HL-60 (cell line): ENCODE measurements at places on chromosomes 16 and 17.
A peak's percentile ranks its signal among the peaks of the same experiment; 100 is the strongest.

- no peak for DNase-seq
Measured at GRCh38 chr16:74738113-74738541, 36.5 kb downstream of the FA2H start.

DNA sequence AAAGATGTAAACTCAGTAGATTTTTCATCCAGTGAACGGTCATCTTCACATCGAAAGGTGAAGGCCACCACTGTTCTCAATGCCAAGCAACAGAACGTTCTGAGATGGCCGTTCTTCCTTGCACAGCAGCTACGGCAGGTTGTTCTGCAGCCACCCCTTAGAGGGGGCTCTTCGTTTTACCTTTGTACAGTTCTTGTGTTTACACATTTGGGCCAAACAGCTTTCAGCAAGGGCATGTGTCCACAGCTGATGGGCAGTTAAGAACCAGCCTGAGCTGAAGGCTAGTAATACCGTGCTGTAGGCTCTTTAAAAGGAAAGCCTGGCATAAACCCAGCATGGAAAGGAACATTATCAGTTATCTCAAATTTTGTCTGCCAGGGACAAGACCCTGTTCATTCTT is 15.9 kb downstream of the PLD6 start:
- no peak for DNase-seq

DNA sequence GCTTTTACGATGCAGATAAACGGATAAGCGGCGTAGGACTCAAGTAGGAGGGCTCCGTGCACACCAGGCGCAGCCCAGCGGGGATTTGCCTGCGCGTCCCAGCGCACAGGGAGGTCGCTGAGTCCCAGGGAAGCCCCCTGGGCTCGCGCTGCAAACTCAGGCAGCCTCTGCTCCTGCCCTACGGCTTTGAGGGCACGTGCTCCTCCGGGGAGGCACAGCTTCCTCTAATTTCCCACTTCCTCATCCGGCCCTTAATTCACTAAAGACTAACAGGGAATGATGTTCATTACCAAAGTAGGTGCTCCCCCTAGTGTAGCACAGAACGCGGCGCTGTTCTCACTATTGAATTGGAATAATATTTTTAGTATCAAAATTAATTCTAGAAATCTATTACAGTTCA is 825.4 kb downstream of the KCNJ18 start:
- DNase-seq = peak; percentile 29

- DNase-seq = no peak
Measured at GRCh38 chr17:76612977-76613851, 27.6 kb upstream of the ST6GALNAC2 start.

- DNase-seq = no peak
Measured at GRCh38 chr16:30096862-30097563, 1.0 kb upstream of the YPEL3 start.

- DNase-seq = no peak
Measured at GRCh38 chr16:81646561-81646960, 132.5 kb upstream of the PLCG2 start.

DNA sequence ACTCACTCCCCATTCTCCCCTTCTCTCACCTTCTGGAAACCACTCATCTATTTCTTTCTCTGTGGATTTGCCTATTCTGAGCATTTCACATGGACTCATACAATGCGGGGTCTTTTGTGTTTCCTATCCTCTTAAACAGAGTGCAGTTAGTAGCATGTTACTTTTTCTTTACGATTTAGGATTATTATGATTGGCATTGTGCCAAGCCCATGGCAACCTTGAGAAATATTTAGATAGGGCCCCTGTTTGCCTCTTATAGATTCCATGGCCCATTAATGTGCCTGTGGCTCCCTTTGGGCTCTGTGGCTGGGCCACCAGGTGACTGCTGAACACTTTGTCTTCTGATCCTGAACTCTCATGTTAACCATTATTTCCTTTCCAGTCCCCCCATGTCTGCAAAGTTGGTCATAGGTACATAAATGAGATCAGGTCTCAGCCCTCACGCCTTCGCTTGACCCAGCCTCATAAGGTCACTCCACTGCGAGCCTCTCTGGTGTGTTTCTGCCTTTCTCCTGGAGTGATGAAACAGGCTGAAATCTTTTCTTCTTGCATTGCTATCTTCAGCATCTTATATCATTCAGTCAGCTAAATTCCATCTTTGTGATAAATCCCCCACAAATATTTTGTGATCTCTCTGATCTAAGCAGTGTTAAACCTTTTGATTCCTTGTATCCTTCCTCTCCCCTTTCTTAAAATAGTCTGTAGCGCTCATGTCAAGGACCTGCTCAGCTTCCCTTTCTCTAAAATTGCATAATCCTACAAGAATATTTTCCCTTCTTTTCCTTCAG is 44.0 kb downstream of the MYH3 start:
- no peak for DNase-seq

- DNase-seq = no peak
Measured at GRCh38 chr17:68205808-68206720, 41.8 kb upstream of the AMZ2 start.

DNA sequence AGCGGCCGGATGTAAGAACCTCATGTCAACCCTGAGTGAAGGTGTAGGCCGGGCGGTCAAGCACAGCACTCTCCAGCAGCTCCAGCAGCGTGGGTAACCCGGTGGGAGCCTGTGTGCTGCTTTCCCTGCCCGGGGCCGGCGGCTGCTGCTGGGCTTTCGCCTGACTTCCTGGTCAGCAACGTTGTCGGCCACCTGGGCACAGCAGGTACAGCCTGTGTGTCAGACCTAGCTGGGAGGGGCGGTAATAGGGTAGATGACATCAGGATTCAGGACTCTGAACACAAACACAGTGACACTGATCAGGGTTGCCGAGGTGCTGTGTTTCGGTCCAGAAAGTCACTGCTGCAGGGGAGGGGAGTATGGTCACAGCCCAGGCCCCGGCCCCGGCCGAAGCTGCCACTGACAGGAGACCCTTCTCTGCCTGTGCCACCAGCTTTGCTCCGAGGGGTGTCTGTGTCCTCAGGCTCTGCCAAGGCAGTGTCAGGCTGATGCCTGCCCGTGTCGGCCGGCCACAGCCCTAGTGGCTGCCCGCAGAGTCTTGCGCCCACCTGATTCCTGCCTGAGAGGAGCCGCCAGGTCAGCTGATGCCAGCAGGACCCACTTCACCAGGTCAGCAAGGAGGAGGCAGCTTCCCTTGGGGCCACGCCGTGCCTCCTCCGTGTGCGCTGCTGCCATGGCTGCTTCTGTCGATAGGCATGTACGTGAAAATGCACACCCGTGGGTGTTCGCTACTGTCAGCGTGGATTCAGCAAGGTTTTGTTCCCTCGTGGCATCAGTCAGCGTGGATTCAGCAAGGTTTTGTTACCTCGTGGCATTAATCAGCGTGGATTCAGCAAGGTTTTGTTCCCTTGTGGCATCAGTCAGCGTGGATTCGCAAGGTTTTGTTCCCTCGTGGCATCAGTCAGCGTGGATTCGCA is 9.2 kb downstream of the RAB40C start:
- no peak for DNase-seq

DNA sequence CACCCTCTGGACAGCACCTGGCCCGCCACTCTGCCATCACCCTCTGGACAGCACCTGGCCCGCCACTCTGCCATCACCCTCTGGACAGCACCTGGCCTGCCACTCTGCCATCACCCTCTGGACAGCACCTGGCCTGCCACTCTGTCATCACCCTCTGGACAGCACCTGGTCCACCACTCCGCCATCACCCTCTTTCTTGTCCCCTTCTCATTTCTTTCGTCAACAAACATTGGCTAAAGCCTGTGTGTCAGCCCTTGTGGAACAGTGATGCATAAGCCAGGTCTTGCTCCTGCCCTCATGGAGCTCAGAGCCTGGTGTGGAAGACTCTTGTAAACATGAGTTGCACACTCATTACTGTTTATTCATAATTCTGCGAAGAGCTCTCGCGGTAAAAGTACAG is 31.2 kb downstream of the CDK5R1 start:
- DNase-seq = no peak

DNA sequence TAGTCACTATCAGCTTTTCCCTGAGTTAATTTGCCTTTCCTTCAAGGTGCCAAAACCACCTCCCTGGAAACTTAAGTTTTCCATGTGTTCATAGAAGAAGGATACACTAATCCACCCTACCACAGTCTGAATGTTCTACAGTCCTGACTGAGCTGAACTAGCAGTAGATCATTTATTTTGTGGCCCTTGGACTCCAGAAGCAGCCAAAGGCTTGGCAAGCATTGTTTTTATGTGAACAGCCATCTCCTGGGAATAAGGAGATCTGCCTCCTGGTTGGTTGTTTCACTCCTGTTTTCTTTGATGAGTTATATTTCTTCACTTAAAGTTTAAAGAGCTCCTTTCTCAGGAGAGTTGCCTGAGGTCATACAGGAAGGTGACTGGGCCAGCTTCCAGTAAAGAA is 634.6 kb upstream of the SOX9 start:
- no peak for DNase-seq

GRCh38 chr16:64926476-64926875 is 195.4 kb downstream of the CDH11 start:
- no peak for DNase-seq

DNA sequence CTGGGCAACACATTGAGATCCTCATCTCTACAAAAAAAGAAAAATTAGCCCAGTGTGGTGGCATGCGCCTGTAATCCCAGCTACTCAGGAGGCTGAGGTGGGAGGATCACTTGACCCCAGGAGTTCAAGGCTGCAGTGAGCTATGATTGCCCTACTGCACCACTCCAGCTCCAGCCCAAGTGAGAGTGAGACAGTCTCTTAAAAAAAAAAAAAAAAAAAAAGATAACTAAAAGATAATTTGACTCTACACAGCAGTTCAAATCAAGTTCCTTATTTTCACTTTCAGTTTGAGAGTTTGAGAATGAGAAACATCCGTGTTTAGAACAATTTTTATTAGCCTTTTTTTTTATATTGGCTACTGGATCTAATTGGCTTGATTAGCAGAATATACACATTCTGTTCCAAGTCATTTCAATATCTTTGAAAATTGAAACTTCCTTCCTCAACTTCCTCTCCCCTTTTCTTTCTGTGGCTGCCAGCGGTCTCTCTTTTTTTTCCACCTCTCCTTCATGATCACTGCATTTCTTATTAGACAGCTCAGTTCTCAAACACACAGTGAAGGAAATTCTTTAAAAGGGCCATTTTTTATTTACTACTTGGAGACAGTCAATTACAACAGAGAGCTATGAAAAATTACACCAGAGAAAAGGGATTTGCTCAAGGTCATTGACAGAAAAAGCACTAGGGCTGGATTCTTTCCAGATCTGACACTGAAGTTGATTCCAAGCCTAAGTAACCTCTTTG is 4.5 kb upstream of the ACSF2 start:
- no peak for DNase-seq

DNA sequence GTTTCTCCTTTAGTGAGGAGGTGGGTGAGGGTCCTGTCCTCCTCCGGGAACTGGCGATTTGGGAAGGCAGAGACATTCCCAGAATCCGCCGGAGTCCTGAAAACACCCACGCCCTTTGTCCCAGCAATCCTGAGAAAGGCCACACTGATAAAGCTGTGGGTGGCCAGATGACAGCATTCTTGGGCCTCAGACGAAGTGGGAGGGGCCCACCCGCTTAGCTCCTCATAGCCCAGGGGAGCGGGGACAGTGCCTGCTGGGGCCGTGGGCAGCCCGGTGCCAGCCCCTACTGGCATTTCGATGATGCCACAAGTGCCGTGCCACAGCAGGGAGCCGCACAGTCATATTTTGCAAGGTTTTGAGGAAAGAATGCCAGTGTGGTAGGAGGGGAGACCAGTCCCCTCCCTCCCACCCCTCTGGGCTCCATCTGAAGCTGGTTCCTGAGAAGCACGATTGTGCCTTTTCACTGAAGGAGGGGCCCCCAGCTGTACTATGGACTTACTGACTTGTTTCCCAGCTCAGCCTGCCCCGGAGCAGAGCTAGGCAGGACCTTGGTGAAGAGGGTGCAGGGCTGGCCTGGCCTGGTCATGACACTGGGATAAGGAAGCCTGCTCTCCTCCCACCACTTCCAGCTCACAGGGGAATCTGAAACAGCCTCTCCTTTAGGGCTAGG is 20.9 kb upstream of the MPRIP start:
- DNase-seq = no peak

DNA sequence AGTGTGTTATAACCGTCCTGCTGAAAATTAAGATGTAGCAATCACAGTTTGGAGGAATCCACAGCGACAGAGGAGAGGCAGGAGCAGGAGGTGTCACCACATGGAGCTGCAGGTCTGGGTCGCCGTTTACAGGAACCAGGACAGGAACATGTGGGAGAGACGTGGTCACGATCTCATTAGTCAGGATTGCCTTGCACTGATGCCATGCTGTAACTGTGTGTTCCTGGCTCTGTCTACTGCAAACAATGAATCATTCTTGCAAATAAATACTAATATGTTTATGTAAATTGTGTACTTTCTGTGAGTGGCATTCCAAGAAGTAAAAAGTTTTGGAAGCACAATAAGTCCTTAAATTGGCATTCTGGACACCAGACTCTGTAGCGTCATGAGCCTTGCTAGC is 271.8 kb downstream of the CPPED1 start:
- no peak for DNase-seq

DNA sequence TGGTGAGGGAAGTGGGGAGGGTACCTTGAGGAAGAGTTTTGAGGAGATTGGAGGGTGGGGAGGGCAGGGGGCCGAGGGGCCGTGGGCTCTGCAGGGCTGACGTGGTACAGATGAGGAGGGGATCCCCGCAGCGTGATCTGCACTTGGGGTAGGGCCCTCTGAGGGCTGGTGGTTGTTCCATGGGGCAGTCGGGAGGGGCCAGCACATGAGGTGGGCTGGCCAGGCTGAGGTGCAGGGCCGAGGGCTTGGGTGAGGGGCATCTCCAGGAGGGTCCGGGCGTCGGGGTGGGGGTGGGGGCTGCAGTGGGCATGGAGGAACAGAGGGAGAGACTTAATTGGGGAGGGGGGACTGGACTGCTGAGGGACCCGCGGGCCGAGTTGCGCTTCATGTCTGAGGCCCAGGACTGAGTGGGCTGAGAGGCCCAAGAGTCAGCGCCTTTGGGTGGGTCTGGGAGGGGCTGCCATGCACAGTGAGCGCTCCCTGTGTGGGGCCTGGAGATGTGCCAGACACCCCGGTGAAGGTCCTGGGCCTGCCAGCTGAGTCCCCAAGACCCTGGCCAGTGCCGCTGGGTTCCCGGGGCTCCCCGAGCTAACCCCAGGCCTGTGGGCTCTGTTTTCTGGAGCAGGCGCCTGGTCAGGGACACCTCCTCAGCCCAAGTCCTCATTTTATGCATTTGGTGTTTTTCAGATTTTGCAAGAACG is 13.3 kb downstream of the PRSS27 start:
- DNase-seq = no peak

DNA sequence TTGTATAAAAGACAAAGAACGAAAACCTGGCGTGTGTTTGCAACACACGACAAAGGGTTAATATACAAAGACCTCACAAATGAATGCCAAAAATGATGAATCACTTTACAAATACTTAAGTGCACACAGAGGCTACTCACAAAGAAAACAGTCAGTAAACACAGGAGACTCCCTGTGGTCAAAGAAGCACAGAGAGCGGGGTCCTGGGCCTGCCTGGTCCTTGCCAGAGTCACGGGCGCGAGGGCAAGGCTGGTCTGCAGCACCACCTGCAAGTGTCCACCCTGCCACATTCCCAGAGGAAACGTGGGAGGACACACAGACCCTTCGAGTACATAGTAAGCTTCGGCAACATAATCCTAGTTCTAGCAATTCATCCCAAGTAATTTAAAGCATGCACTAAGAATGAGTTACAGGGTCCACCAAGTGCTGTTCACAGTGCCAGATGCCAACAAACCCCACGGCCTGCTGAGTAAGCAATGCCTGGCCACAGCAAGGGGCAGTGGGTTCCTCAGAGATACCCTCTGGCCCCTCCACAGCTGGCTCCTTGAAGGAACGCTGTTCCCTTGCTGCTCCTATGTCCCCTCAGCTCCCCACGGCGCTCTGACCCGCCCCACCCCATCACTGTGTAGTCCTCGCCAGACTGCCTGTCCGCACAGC is 24.6 kb upstream of the FAAP100 start:
- DNase-seq = no peak
